Stomach (tissue), 19 donors: ENCODE measurements at places on chromosomes 3 and 15.

DNA sequence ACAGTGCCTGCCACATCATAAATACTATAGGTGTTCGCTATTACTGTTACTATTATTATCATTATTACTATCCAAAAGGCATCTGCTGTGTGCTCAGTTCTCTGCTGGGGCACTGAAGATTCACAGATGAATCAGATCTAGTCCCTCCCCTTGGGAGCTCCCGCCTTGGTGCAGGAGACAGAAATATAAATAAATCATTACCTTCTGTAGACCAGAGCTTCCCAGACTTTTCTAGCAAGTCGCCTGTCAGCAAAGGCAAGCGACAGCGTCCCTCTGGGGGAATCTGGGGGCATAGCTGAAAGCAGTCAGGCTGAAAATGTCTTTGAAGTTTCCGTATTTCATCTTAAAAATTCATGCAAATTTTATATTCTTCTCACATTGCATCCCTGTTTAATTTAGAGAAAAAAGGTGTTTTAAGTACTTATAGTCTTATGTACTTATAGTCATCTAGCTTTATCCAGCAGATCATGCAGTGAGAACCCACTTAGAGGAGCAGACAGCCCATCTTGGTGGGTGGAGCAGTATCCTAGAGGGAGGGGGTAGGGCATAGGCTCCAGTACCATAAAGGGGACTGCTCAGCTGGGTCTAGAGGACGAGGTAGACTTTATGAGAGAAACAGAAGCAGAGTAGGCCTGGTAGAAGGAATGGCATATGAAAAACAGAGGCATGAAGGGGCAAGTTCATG, 10.4 kb upstream of the BRPF1 start:
- DNase-seq, result no peak

- no peak for DNase-seq
These were observed 81.4 kb upstream of the TBC1D5 start for GRCh38 chr3:17823816-17824215.

DNA sequence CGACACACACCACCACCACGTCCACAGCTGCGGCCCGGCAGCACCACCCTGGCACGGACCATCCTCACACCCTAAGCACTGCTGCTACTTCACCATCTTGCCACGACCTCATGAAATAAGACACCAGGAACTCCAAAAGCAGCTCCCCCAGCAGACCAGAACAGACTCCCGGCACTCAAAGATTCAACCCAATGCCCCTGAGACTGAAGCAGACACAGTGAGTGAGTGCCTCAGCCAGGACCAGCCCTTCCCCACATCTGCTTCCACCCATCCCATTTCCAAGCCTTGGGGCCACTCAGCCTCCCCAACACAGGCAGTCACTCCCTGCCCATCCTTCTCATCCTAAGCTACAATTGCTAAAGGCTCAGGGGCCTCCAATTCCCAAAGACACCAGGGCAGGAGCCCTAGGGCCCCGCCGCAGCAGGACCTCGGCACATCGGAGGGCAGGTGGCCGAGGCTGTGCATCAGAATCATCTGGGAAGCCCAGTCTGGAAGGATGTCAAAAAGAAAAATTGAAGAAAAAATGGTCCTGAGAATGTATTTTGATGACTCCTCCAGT, 18.4 kb upstream of the OCA2 start:
- DNase-seq, result no peak

GRCh38 chr15:78873793-78874765, 1.4 kb downstream of the MORF4L1 start:
- peak; percentile 73 for DNase-seq

GRCh38 chr3:190655933-190656332, 142.0 kb downstream of the IL1RAP start:
- no peak for DNase-seq

DNA sequence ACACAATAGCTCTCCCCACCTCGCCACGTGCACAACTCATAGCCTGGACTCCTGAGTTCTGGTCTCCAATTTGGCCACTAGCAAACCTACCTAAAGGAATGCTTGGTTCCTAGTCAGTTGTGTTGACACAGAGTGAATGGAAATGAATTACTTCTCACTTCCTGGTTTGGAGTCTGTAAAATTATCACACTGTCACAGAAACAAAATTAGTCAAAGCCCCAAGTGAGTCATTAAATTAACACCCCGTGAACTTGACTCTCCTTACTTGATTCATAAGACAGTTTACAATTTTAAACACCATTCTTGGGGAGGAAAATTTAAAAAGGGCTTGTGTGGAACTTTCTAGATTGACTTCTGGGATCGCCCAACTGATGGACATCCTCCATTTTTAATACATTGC, 276.2 kb upstream of the CTNNB1 start:
- DNase-seq, result no peak

DNA sequence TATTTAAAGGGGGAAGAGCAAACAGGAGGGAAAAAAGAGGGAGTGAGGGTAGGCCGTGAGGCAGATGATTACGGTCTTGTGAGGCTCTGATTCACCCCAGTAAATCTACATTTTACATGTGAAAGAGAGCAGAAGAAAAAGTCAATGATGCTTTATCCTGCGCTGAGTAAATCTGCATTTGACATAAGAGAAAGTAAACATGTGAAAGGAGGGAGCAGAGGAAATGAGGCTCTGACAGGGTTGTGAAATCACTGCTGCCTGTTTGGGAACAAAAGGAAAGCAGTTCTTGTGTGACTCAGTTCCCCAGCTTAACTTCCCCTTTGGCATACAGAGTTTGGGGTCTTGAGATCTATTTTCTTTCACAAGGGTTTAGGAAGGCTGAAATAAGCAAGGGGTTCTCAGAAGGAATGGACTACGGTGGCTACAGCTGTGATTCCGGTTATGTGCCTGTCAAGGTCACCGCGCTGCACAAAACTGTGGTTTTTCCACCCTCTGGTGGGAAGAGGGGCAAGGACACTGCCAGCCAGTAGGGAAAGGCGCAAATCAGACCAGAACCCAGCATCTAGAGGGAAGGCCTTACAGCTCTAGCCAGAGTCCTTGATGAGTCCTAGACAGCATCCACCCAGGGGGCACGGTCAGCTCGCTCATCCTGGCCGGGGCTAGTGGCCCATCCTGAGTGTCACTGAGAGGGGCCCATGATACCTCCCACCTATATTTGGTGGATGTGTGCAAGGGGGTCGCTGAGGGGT, 18.9 kb upstream of the HCN4 start:
- DNase-seq, result no peak

- DNase-seq, result peak; percentile 46
These were observed 46.5 kb upstream of the CCDC174 start for GRCh38 chr3:14605067-14605466.

GRCh38 chr3:44179246-44179645, 62.4 kb upstream of the TOPAZ1 start:
- no peak for DNase-seq

DNA sequence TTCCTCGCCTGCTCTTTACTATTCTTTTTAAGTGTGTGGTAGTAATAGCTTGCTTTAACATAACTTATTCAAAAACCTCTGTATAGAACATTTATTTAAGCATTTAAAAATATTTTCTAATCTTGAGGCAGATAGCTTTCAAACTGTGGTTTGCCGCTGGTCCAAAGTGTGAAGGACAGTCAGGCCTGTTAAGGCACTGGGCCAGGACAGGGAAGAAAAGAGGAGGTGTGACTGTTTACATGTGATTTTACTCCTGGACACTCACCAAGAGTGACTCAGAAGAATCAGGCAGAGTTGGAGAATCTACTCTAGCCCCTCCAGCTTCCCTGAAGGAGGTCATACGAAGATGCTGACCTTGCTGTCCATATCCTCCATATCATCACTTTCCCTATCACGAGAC, 44.7 kb downstream of the CEP152 start:
- no peak for DNase-seq

- DNase-seq, result no peak
These were observed 590.2 kb upstream of the KCNMB2 start for GRCh38 chr3:177946048-177946447.
